ENCODE measurements at places on chromosomes 3 and 15.

DNA sequence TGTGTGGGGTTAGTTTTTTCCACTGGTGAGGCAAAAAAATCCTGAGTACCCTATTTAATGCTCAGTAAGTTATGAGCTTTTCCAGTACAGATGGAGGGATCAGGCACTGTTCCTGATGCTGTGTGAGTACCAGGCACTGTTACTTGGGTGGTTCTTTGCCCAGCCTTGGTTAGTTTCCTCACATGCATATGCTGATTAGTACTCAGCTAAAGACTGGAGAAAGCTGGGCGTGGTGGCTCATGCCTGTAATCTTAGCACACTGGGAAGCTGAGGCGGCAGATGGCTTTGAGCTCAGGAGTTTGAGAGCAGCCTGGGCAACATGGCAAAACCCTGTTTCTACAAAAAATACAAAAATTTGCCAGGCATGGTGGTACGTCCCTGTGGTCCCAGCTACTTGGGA is 210.3 kb upstream of the SGO1 start:
- no peak for DNase-seq

- DNase-seq: no peak
Measured at GRCh38 chr15:67411486-67411885, 109.4 kb upstream of the C15orf61 start.

GRCh38 chr3:111315930-111316587 is 225.9 kb upstream of the CD96 start:
- no peak for DNase-seq

DNA sequence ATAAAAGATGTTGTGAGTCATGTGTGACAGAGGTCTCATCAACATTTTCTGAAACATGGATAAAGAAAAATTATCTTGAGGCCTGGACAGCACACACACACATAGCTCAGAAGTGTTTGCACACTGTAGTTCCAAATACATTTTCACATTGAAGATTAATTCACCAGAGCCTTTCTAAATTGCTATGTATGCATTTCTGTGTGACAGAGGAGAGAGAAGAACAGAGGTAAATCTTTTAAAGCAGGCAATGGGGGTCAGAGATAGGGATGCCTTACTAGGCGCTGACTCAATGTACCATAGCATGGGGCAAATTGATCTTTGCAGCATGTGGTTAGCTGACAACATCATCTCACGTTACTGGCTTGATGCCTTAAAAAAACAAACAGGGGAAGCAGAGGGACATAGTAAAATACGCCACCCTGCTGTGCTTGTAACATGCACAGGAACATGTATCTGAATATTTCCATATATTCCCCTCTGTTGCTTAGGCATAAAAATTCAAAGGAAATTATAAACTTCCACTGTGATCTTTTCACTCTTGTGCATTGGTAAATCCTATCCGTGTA is 7.7 kb downstream of the POU1F1 start:
- DNase-seq: no peak

GRCh38 chr3:162534431-162534830 is 1037.8 kb downstream of the OTOL1 start:
- DNase-seq: no peak

GRCh38 chr15:77535845-77536244 is 96.9 kb downstream of the LINGO1 start:
- DNase-seq: no peak

DNA sequence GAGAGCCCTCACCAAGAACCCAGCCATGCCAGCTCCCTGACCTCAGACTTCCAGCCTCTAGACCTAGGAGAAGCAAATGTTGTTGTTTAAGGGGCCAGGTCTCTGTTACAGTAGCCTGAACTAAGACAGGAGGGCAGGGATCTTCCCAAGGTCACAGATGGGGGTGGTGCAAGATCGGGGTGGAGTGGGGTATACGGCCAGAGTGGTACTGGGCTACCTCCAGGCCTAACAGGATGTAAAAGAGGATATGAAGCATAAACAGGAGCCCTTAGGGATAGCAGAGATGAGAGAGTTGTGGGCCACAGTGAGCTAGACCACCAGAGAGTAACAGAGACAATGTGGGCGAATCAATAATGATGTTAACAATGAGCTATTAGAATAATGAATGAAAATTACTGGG is 82.9 kb downstream of the TOP2B start:
- DNase-seq: no peak

DNA sequence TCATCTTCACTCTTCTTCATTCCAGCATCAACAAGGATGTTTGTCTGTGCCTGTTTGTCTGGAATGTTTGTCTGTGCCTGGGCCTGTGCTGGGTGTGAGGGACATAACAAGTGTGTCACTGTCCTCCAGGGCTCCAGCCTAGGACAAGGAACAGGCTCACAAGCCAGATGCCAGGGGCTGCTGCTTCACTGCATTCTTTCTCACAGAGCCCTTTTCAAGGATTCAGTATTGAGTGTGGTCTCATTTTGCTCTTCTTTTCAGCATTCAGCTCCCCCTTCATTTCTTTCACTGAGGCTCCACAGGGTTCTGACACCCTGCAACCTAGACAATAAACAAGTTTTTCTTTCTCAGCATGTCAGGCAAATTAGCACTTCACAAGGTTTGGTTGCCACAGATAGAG is 43.6 kb upstream of the KY start:
- DNase-seq: no peak

DNA sequence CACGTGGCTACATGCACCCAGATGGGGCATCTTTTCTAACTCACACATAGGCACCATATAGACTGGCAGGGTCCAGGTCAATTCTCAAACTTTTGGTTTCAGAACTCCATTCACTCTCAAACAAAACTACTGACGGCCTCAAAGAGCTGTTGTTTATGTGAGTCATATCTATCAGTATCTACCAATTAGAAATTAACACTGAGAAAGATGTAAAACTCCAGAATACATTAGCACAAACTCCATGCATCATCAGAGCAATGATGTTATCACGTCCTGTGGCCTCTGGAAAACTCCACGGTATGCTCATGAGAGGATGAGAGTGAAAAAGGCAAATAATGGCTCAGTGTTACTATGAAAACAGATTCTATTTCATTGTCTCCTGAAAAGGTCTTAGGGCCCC is 116.1 kb downstream of the NTRK3 start:
- DNase-seq: no peak

GRCh38 chr3:45677841-45678240 is 11.4 kb upstream of the SACM1L start:
- no peak for DNase-seq

Data from ascending aorta (tissue), 2 donors.